ENCODE measurements at places on chromosomes 16 and 17.
A peak's percentile ranks its signal among the peaks of the same experiment; 100 is the strongest.

- DNase-seq, result no peak
Observed at GRCh38 chr17:69672924-69673323, 258.4 kb downstream of the MAP2K6 start.

DNA sequence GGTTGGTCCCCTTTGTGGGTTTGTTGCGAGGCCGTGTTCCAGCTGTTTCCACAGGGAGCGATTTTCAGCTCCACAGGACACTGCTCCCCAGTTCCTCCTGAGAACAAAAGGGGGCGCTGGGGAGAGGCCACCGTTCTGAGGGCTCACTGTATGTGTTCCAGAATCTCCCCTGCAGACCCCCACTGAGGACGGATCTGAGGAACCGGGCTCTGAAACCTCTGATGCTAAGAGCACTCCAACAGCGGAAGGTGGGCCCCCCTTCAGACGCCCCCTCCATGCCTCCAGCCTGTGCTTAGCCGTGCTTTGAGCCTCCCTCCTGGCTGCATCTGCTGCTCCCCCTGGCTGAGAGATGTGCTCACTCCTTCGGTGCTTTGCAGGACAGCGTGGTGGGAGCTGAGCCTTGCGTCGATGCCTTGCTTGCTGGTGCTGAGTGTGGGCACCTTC, 27.3 kb upstream of the STH start:
- DNase-seq, result no peak

GRCh38 chr17:28716740-28717577, 709 bp downstream of the RAB34 start:
- DNase-seq, result no peak

GRCh38 chr16:4275861-4276260, 3.0 kb upstream of the TFAP4 start:
- DNase-seq, result no peak

- DNase-seq, result no peak
Observed at GRCh38 chr17:28177351-28177750, 134.9 kb downstream of the NLK start.

GRCh38 chr17:6755281-6755680, 565 bp upstream of the XAF1 start:
- no peak for DNase-seq

GRCh38 chr17:69796078-69796477, 278.9 kb upstream of the KCNJ16 start:
- DNase-seq, result no peak

DNA sequence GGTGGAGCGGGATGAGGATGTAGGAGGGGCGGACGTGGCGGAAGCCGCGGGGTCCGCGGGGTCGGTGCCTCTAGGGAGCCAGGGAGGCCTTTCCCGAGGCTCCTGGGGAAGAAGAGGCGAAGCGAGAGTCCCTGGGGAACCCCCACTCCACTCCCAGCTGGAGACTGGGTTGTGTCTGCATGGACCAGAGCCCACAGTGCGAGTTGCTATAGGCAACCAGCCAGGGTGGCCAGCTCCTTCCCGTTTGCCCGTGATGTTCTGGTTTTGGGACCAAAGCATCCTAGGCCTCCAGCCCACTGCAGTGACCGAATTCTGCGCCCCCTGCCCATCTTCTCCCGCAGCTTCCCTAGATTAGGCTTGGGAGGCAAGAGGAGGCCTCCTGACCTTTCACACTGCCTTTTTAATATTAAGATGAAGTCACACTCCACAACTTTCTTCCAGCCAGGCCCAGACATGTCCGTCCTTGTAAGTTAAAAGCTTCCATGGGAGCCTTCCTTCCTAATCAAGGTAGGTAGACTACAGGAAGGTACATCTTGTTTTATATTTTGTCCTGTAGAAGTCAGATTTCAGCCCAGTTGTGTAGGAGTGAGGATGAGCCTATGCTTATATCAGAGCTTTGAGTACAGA, 469 bp downstream of the AMZ2 start:
- DNase-seq, result no peak

DNA sequence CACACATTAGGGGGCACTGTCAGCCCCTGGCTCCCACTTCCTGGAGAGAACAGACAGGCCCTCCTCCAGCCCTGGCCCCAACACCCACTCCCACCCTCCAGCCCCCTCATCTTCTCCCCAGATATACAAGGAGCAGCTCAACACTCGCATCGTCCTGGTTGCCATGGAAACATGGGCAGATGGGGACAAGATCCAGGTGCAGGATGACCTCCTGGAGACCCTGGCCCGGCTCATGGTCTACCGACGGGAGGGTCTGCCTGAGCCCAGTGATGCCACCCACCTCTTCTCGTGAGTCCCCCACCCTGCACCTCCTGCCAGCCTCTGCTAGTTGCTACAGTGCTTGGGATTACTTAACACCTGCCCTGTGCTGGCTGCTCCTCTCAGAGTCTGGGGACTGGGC, 14.4 kb downstream of the ADAM11 start:
- DNase-seq, result no peak

- no peak for DNase-seq
Observed at GRCh38 chr17:59278406-59278805, 53.0 kb upstream of the YPEL2 start.

GRCh38 chr16:2973093-2973492, 3.9 kb downstream of the PAQR4 start:
- no peak for DNase-seq

- no peak for DNase-seq
Observed at GRCh38 chr17:4167786-4168185, 24.8 kb downstream of the CYB5D2 start.

DNA sequence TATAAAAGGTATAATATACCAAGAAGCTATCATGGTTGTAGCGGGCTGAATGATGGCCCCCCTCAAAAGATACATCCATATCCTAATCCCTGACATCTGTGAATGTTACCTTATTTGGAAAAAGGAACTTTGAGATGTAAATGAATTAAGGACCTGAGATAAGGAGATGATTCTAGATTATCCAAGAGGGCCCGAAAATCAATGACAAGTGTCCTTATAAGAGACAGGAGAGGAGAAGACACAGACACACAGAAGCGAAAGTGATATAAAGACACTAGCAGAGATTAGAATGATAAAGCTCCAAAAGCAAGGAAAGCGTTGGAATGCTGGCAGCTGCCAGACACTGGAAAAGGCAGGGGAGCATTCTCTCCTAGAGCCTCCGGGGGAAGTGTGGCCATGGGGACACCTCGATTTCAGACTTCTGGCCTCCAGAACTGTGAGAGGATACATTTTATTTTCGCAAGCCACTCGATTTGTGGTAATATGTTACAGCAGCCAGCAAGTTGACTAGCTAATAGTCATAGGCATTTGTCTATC, 12.5 kb upstream of the GP1BA start:
- no peak for DNase-seq

DNA sequence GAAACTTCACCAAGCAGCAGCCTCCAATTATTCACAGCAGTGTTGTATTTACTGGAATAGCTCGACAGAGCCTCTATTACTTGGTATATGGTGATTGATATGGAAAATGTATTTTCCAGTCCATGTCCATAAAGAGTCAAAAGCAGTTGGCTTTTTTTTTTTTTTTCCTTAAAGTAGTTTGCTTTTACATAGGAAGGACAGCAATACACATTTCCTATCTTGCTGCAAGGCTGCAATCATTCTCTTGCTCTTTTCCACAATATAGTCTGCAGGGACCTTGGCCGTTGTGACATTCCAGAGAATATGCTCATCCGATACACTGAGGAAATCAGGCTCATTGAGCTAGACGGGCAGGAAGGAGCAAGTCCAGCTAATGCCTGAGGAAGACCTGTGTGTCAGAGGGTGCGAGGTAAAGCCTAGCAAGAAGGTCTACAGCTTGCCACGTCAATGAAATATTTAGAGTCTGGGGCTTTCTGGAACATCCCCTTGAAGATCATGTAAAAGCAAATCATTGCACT, 131.1 kb downstream of the ENGASE start:
- peak; percentile 64 for DNase-seq

- DNase-seq, result no peak
Observed at GRCh38 chr16:87298857-87299465, 18.2 kb downstream of the C16orf95 start.

GRCh38 chr17:4836221-4836620, 3.1 kb downstream of the MINK1 start:
- no peak for DNase-seq

DNA sequence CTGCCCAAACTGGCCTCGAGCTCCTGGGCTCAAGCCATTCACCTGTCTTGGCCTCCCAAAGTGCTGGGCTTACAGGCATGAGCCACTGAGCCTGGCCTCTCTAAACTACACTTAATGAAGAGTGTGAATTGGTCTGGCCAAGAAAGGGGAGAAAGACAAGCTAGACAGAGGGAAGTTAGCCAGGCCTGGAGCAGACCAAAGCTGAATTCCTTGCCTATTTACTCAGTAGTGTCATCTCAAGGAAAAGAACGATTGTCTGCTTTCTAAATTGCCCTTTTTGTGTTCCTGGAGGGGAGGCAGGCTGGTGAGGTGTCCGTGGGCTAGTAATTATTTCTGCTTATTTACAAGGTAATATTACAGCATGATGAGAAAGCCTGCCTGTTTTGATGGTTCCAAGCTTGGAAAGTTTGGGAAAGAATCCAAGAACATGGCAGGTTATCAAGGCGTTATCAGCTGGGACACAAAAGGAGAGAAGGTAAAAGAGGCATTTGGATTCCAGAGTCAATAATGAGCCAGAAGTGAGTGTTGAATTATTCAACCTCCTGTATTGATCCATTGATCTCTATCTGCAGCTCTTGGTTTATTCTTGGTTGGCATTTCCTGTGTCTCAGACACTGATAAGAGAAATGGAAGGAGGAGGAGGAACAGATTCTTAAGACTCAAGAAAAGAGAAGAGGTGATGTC, 6.3 kb upstream of the CBFB start:
- DNase-seq, result no peak

DNA sequence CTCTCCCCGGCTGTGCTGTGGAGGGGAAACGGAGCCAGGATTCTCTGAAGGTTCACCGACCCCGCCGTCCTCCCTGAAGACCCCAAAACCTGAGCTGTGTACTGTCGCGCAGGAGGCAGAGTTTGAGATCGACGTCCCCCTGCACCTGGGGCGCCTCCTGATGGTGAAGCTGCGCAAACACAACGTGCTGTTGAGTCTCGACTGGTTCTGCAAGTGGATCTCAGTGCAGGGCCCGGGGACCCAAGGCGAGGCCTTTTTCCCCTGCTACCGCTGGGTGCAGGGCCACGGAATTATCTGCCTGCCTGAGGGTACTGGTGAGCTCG, 62.6 kb upstream of the TEKT1 start:
- peak; percentile 26 for DNase-seq

GRCh38 chr17:72143245-72143644, 22.4 kb downstream of the SOX9 start:
- no peak for DNase-seq

- DNase-seq, result no peak
Observed at GRCh38 chr17:82959990-82960418, 119.4 kb upstream of the METRNL start.

- DNase-seq, result no peak
Observed at GRCh38 chr16:1194665-1195392, 30.2 kb downstream of the TPSG1 start.

GRCh38 chr17:32519228-32520103, 32.7 kb downstream of the CDK5R1 start:
- no peak for DNase-seq

DNA sequence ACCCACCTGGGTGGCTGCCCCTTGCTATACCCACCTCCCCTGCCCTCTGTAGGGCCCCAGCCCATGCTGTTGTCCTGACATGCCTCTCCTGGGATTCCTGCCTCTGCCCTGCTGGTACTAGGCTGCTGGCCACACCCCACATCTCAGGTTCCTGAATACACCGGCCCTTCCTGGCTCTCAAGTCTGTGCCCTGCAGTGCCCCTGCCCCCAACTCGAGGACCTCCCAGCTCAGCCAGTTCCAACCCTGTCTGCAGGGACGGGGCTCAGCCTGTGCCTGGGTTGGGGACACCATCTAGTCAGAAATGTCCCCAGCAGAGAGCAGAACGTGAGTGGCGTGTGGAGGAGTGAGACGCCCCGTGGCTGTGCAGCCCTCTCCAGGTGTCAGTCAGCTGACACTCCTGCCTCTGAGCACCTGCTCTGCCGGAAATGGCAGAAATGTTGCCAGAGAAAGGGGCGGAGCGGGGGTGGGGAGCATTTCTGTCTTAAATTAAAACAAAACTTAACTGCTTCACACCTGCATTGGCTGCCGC, 28.7 kb downstream of the ACSF3 start:
- no peak for DNase-seq

GRCh38 chr17:63641692-63642448, 19.7 kb downstream of the MAP3K3 start:
- no peak for DNase-seq

All from 8988T (cell line).